ENCODE measurements at places on chromosomes 3 and 15.
A peak's percentile ranks its signal among the peaks of the same experiment; 100 is the strongest.

DNA sequence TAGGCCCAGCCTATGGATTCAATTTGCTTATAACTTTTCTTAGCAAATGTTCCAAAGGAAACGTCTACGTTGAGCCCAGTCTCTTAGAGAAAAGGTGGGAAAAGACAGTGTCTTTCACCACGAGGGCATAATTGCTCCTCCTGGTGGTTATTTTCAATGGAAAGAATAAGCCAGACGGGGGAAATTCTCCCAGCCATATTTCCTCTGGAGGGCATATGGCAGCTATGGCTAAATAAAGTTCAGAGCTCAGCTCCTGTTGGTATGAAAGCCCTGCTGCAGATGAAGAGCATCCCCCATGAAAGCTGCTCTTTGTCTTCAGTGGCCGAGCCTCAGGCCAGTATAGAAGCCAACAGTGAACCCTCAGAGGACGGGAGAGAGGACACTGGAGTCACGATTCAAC lies 297.9 kb downstream of the RYR3 start:
- no peak for DNase-seq

GRCh38 chr3:43796041-43796596 lies 105.4 kb downstream of the ABHD5 start:
- DNase-seq = no peak

- no peak for DNase-seq
These were observed 27.2 kb upstream of the PLSCR4 start for GRCh38 chr3:146277953-146278631.

DNA sequence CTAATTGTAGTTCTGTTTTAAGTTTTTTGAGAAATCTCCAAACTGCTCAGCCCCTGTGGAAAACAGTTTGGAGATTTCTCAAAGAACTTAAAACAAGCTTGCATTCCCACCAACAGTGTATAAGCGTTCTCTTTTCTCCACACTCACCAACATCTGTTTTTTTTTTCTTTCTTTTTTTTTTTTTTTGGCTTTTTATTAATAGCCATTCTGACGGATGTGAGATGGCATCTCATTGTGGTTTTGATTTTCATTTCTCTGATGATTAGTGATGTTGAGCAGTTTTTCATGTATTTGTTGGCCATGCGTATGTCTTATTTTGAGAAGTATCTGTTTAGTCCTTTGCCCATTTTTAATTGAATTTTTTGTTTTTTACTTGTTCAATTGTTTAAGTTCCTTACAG lies 73.1 kb upstream of the COL8A1 start:
- no peak for DNase-seq

DNA sequence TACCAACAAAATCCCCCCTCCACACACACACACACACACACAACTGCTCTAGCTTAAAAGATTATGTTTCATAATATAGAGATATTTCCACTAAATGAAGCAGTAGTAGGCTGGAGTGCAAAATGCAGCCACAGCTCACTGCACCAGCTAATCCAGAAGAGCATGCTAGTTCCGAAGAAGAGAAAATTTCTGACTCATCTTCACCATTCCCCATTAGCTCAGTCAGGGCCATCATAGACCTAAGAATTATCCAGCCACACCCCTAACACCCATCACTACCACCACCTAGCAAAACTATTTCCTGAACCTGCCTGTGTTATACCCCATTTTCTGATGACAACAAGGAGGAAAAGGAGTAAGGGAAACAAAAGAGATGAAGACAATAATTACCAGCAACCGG lies 67.1 kb upstream of the UBE2E2 start:
- no peak for DNase-seq

DNA sequence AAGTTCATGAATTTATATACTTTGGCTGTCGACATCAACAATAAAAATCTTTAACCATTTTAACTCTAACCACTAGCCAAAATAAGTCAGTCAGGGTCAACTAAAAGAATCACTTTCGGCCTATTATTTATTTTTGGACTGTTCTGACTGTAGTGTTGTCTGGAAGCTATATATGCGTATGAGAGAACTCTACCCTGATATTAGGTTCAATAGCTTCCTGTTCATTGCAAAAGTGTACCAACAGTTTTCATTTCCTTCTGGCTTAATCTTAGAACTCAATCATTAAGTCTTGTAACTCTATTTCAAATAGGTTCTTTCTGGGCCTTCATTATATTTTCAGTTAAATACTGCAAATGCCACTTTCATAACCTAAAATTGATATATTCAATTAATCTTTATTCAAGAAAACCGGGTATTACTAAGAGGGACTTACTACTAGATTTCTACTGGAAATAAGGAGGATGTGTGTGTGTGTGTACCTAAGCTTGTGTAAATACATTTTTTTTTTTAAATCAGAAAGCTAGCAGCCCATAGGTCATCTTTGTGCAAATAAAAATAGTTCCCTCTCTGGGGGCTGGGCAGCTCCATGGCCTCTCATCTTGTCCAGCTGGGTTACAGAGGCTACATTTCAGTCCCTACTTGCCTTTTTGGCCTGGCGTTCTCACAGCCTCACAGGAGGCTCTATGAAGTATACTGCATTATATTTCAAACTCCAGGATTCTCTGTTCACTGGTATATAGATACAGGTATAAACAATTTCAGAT lies 5.8 kb downstream of the SERPINI2 start:
- DNase-seq = no peak

GRCh38 chr3:101095693-101096430 lies 102.6 kb upstream of the ABI3BP start:
- no peak for DNase-seq

- DNase-seq = no peak
These were observed 3.9 kb downstream of the C3orf22 start for GRCh38 chr3:126554560-126555525.

DNA sequence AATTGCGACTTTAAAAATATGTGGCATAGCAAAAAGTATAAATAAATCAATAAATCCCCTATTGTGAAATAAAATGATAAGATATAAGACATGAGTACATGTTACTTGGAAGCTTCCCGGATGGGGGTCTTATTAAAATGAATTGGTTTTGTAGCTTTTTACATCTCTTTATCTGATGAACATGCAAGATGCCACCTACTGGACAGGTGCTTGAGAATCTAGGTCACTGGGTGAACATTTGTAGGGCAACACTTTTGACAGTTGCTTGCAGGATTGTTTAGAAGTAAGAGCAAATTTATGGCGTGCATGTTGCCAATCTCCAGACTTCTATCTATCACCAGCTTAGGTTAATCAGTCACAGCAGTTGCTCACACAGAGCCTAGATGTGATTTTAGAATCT lies 362.7 kb upstream of the SUCLG2 start:
- DNase-seq = no peak

DNA sequence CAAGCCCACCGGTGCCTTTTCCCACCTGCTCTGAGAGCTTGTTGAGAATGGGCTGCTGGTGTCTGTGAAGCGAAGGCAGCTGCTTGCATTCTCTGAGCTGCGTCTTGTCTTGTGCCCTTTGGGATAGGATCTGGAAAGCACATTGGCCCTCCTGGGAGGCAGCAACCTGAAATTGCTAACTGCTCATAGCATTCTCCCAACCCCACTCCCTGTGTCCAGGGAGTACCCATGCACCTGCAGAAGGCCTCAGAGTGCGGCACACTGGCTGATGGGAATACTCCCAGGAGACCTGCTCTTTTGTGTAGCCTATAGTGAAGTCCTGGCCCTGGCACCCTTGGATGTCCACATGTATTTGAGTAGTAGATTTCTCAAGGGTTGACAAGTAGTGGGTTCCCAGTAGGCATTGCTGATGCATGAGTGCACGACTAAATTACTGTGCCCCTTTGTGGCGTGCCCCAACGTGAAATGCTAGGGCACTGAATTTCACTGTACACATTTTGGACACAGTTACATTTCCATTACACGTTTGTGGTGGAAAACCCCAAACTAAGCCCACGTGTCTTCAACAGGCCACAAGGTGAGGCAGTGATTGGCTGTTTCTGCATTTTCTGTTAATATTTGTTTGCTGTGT lies 3.7 kb downstream of the EPHB1 start:
- DNase-seq = no peak

- no peak for DNase-seq
These were observed 171.9 kb upstream of the CTDSPL start for GRCh38 chr3:37689645-37690356.

- no peak for DNase-seq
These were observed 50.1 kb downstream of the UBE2E2 start for GRCh38 chr3:23253214-23253613.

DNA sequence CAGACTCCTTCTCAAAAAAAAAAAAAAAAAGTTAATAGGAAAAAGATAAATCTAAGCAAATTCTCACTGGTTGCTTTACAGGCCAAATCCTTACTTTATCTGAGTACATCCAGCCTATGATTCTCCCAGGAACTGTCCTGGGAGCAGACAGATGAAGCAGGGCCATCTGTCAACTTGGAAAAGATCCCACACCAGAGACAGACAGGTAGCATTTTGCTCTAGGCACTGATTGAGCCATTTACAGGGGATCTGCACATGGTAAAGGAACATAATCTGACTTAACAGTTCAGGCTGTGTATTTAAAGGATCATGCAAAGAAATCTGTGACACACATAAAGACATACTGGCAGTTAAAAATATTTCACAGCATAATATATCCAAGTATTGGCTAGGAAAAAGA lies 1006.5 kb downstream of the TBL1XR1 start:
- DNase-seq = no peak

- no peak for DNase-seq
These were observed 98.2 kb downstream of the IGF1R start for GRCh38 chr15:98746375-98747155.

DNA sequence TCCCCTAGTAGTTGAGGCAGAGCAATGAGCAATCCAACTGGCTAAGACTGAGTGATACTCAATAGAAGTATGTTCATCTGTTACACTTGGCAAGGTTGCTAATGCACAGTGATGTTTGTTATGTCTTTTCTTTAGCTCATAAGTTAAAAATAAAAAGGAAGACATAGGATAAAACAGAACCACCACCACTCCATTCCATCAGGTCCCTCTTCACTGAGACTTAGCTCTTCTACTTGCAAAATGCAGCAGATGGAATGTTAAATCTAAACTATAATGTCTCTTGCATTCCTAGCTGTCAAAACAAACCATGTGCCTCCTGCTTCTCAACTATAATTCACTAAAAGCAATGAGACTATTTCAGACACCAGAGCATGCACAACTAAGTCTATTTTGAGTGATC lies 265.6 kb upstream of the UBE2E2 start:
- DNase-seq = no peak

DNA sequence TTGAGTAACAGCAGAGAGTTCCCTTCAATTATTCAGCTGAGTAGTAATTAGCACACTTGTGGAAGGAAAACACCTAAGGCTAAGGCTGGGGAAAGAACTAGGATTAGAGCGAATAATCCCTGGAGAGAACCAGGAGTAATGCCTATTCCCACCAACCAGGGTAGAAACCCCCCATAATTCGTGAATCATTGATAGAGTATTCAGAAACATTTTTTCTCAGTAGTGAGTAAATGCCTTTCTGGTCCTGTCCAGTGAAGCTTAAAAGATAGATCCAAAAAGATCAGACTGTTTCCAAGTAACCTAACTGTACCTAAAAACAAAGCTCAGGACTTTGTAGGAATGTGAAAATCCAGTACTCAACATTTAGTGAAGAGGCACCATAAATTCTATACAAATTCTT lies 71.2 kb downstream of the DGKG start:
- DNase-seq = no peak

DNA sequence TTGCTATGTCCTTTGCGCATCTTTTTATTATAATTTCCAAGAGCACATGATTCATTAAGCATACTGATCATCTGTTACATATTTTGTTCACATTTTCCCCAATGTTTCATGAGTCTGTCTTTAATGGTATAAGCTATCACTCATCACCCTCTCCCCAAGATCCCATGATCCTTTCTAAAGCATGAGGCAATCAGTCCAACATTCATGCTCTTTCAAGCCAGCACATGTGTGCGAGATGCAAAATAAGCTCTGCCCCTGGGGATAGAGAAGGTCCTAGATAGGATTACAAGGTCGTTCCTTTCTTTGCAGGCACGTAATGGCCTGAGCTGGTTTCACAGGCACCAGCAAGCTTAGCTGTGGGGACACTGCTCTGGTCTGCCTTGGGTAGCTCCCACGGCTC lies 32.2 kb upstream of the B3GNT5 start:
- DNase-seq = no peak

GRCh38 chr15:50262533-50262932 lies 3.0 kb downstream of the HDC start:
- DNase-seq = no peak

- no peak for DNase-seq
These were observed 15.1 kb downstream of the ABI3BP start for GRCh38 chr3:100978011-100978659.

- DNase-seq = peak; percentile 38
These were observed 6.3 kb downstream of the GORASP1 start for GRCh38 chr3:39101022-39101689.

DNA sequence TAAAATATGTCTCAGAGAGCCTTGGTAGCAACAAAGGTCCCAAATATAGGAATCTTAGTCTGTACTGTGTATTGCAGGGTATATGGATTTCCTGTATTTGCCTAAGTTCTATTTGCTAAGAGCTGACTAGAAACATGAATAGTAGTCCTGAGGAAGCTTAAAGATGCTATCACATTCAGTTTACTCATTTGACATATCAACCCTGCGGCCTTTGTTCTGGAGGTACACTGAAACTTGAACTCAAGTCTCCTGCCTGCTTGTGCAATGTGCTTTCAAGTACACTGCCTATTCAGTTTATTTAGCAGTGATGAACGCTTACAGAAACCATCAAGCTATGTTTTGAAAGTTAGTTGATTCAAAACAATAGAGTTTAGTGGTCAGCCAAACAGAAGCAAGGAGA lies 21.1 kb downstream of the IL1RAP start:
- no peak for DNase-seq

- DNase-seq = no peak
These were observed 418.9 kb upstream of the NAALADL2 start for GRCh38 chr3:174440253-174440701.

GRCh38 chr3:30894521-30895251 lies at the start of gene GADL1:
Gene GADL1 (minus strand): TSS chr3:30894661. CDS start chr3:30894614, 47 bp downstream.
- DNase-seq = no peak

DNA sequence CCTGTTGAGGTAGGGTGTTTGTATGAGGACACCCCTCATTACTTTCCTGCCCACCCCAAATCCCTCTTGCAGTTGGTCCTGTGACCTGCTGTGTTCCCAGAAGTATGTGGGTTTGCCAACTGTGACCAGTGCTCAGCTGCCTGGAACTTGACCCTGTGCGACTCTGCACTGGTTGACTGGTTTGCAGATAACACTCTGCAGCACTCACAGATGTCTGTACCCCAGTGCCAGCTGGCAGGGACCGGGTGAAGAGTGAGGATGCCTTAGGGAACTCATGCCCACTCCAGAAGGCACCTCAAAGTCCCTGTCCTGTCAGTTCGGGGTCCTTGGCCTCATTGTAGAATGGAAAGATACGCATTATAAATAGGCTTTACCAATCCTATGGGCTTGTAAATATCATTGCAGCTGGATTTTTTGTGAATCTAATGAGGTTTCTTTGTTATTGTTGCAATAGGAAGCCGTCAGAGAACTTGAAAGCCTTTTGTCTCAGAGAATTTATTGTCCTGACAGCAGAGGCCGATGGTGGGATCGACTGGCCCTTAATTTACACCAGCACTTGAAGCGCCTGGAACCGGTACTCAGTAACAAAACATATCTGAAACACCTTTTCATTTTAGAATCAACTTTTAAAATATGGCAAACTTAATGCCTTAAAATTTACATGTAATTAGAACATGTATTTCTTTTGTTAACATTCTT lies 18.2 kb downstream of the FAN1 start:
- no peak for DNase-seq

GRCh38 chr15:81115054-81115939 lies 18.8 kb upstream of the CFAP161 start:
- DNase-seq = no peak

GRCh38 chr15:62486041-62486440 lies 321.0 kb upstream of the C2CD4B start:
- DNase-seq = no peak

Measured in activated T-cell treated with anti-CD3 and anti-CD28 coated beads for 1 hour (primary cell).